ENCODE measurements at places on chromosomes 16 and 17.

- no peak for DNase-seq
These were observed 57.4 kb downstream of the C16orf78 start for GRCh38 chr16:49431040-49431439.

GRCh38 chr16:49454426-49455180 is 81.0 kb downstream of the C16orf78 start:
- no peak for DNase-seq

GRCh38 chr16:26963109-26963508 is 103.6 kb upstream of the C16orf82 start:
- DNase-seq: no peak

- no peak for DNase-seq
These were observed 202.4 kb downstream of the AXIN2 start for GRCh38 chr17:65359016-65359415.

DNA sequence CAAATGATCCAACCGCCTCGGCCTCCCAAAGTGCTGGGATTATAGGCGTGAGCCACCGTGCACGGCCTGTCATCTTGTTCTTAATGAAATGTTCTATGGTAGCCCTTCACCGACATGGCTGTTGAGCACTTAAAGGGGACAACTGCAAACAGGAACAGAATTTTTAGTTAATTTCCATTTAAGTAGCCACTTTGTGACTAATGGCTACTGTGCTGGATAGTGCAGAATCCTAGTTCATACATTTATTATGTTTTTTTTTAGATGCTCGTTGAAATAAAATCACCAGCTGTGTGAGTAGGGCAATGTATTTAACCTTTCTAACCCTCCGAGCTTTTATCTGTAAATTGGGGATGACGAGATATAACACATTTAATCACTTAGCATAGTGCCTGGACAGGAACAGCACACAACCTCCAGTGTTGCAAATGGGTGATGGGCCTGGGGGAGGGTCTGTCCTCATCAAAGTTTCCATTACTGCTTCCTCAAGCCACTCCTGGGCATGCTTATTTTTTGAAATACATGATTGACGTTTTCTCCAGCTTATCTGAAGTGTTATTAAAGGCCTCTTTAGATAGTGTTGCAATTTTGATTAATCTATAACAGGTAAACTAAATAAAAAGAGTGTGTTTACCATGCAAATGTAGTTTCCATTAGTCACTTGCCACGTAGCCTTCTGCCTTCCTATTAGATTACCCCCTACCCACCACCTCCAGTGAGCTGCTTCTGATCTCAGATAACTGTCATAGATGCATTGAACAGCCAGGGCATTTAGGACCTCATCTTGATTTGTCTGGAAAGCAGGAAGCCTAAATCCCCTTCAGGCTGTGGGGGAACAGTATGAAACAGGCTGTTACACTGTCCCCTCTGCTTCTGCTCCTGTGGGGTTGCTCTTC is 42.5 kb upstream of the TANC2 start:
- DNase-seq: no peak

- DNase-seq: no peak
These were observed 61.4 kb downstream of the CREBBP start for GRCh38 chr16:3819175-3819527.

GRCh38 chr16:80720804-80721371 is 83.5 kb downstream of the CDYL2 start:
- no peak for DNase-seq

- no peak for DNase-seq
These were observed 253.8 kb upstream of the CCL2 start for GRCh38 chr17:34001246-34001645.

Measured in activated T-helper 9 cell treated with anti-CD3 and anti-CD28 coated beads, Interleukin-2, amount 50 U/mL, for 16 hours (primary cell).